Endothelial cell of umbilical vein (primary cell): ENCODE measurements at places on chromosomes 4 and X.
A peak's percentile ranks its signal among the peaks of the same experiment; 100 is the strongest.

DNA sequence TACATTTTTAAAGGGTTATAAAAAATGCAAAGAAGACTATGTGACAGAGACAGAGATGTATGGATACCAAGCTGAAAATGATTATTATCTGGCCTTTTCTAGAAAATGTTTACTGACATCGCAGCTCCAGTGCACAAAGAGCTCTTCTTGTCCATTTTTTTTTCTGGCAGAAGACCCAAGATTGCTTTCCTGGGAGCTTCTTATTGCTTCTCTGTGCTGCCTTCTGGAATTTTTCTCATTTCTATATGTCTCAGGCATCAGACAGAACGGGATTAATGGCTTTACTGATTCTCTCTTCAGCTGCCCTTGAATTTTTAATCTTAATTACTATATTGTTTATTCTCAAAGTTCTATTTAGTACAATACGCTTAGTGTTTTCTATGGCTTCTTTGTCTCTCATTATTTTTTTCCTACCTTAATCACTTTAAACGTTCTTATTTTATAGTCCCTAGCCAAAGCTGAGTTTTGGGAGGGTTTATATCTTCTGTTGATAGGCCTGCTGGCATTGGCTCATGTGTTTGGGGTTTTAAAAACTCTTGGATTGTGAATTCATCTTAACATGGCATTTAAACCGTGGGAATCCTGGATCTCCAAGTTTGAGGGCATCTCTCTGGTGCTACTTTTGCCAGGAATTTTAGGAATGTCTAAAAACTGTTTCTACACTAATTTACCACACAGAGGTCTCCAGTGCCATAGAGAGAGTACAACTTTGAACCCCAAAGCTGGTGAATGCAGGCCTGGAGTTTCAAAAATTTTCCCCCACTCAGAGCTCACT lies 138.9 kb upstream of the LNX1 start:
- DNase-seq: no peak

DNA sequence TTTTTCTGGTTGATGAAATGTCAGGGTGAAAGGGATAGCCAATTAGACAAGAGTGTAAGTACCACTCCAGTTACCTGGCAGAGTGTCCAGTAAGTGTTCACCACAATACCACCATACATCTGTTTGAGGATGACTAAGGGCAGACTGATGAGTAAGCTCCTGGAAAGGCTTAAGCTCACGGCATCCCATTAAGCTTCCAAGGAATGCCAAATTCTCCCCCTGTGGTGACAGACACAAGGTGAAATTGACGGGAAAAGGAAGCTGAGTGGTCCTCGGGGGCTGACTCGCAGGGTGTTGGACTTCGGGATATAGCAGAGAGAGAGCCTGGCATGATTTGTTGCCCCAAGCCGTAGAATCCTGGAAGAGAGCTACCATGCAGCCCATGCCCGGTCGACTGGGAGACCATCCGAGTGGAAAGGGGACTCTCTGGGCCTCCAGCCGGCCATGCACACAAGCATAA lies 7.6 kb upstream of the BST1 start:
- peak; percentile 43 for DNase-seq

DNA sequence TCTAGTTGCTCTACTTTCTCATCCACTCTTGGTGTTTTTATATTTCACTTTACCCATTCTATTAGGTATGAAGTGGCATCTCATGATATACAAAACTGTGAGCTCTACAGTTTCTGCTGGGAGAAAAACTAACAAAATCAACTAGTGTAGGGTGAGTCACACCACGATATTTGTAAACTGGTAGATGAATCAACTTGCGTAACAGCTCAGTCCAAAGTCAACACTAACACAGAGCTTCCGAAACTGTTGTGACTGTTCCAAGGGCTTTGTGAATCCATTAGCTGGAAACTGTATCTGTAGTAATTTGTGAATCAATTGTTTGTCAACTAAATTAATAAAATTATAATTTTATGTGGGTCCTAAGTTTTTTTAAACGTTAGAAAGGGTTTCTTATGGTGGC lies 119.8 kb upstream of the TSPAN5 start:
- peak; percentile 39 for DNase-seq

GRCh38 chr4:100379583-100380105 lies 138.2 kb downstream of the EMCN start:
- no peak for DNase-seq

GRCh38 chr4:76950052-76950955 lies 752 bp downstream of the SEPTIN11 start:
- DNase-seq: peak; percentile 45

GRCh38 chr4:82618103-82618720 lies 56.4 kb upstream of the TMEM150C start:
- DNase-seq: no peak

DNA sequence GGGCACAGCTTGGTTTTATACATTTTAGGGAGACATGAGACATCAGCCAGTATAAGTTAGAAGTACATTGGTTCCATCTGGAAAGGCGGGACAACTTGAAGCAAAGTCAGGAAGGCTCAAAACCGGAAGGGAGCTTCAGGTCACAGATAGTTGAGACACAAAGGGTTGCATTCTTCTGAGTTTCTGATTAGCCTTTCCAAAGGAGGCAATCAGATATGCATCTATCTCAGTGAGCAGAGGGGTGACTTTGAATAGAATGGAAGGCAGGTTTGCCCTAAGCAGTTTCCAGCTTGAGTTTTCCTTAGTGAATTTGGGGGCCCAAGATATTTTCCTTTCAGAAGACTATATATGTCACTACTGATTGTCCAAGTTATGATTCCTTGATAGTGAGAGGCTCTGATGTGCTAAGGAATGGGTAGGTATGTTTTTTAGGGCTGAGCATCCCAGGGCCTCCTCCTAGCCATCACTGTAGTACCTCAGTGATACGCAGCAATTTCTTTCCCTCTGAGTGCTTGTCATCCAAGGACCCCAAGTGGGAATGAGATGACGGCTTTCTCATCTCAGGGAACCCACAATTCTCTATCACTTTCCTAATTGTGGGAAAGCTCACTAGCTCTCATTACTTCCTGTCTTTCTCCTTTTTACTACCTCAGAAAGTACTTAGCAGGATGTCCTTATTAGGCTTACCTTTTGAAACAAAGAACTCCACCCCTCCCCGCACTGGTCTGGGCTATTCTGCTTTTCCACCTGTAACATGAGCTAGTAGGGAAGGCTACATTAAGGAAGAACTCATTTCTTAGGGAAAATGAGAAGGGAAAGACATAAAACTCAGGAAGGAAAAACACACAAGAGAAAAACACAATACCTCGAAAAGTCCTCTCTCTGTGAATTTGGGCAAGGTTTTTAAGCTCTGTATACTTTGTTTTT lies 632.7 kb downstream of the RAPGEF2 start:
- no peak for DNase-seq

GRCh38 chr4:6742989-6743388 lies 27.0 kb downstream of the BLOC1S4 start:
- no peak for DNase-seq

DNA sequence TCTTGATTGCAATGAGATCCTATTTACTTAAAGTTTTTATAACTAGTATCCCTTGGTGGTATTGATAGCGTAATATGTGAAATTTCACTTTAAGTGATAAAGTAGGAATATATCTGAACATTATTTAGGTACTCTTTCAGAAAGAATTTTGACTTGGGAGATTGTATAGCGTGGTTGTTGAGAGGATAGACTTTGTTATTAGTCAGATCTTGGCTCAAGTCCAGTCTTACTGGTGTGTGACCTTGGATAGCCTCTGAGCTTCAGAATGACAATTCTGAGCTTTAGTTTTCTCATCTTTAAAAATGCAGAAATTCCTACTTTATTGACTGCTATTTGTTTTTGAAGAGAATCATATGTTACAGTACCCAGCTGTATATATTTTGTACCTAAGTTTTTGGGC lies 32.6 kb downstream of the DCK start:
- peak; percentile 82 for DNase-seq

- no peak for DNase-seq
These were observed 82.9 kb downstream of the RTL5 start for GRCh38 chrX:72048510-72049455.

GRCh38 chrX:9465380-9466123 lies 694 bp downstream of the TBL1X start:
- DNase-seq: peak; percentile 6

DNA sequence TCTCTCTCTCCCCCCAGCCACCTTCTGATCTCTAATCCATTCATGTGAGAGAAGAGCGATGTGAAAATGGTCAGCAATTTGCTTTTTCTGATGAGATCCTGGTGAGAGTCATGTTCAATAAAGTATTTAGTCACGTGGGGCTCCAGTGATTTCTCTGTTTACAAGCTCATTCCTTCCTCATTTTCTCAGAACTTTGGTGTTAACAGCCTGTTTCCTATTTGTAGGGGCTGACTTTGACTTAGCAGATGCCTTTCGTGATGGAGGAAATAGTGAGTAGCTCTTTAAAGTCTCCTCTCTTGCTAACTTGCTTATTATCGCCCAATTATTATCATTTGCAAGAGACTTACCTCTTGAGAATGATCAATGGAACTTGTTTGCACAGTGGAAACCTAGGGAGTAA lies 72.6 kb upstream of the CD99 start:
- no peak for DNase-seq

DNA sequence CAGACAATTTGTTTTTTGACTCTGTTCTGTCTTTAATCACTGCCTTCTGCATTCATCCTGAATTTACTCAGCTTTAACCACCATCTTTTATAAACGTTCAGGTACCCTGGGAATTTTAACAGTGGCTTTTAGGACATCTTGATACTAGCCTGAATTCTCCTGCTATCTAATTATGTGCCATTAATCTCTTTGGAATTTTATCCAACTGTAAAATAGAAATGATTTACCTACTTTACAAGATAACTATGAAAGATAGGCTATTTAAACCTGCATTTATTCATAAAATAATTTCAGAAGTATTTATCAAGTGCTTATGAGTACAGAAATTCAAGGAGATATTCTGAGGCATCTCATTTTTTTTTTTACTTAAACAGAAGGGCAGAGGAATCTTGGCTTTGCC lies 146.5 kb upstream of the PLAC1 start:
- no peak for DNase-seq

- peak; percentile 9 for DNase-seq
These were observed 119.2 kb downstream of the SCLT1 start for GRCh38 chr4:128974136-128974581.

- DNase-seq: no peak
These were observed 63.6 kb downstream of the KIF4A start for GRCh38 chrX:70353514-70353913.

DNA sequence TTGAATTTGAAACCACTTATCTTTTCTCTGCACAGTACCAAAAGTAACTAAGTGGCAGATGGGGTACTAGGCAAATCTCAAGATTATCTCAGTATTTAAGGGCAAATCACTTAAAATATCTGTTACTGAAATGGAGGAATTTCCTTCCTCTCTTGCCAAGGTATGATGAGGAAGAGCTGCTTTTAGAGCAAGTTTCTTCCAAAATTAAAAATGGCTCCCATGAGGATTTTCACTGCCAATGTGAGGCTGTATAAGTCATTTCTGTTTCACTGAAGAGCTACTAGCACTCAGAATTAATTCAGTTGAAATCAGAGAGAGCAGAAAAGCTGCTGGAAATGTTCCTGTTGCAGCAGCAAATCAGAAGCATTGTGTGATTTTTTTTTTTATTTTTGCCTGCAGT lies 43.4 kb downstream of the GABRB1 start:
- DNase-seq: no peak

DNA sequence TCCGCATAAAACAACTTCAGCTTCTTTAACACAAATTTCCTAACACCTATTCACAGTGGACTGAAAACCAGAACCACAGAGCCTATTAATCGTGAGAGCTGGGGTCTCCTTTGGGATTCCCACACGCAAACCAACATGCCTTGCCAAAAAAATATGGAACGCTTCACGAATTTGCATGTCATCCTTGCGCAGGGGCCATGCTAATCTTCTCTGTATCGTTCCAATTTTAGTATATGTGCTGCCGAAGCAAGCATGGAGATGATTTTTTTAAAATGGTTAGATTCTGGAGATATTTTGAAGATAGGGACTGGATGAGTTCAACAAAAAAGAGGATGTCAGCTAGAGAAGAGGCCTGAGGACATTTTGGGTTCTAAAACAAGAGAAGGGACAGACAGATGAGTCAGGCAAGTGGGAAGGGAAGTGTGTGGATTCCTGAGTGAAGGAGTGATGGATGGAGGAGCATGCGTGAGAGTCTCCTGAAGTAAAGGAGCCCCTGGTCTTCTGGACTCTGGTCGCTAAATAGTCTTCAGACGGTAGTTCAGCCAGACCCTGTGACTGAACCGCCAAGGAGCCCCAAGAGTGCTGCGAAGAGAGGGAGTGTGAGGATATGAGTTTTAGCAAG lies 9.5 kb upstream of the GATA1 start:
- no peak for DNase-seq

DNA sequence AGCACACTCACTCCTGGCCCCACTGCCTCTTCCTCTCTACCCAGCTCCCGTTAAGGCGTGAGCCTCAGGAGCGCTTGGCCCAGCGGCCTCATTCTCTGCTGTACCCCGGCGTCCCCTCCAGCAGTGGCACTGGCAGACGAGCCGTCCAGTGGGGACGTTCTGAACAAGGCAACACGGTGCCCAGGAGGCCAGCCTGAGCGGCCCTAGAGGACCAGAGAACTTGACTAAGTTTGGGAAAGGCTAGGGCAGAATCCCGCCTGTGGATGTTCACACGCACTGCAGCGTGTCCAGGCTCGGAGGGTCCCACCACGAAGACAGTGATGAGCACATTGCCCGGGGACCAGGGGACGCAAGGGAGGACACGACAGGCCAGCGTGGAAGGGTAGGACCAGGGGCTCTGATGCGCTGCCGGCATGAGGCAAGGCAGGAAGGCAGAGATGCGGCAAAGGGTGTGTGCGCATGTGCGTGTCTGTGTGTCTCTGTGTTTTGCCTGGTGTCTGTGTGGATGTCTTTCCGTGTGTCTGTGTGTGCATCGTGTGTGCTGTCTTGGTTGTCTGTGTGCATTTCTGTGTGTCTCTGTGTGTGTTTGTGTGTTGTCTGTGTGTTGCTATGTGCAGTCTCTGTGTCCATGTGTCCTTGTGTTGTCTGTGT lies 89.4 kb downstream of the ABLIM2 start:
- DNase-seq: no peak

DNA sequence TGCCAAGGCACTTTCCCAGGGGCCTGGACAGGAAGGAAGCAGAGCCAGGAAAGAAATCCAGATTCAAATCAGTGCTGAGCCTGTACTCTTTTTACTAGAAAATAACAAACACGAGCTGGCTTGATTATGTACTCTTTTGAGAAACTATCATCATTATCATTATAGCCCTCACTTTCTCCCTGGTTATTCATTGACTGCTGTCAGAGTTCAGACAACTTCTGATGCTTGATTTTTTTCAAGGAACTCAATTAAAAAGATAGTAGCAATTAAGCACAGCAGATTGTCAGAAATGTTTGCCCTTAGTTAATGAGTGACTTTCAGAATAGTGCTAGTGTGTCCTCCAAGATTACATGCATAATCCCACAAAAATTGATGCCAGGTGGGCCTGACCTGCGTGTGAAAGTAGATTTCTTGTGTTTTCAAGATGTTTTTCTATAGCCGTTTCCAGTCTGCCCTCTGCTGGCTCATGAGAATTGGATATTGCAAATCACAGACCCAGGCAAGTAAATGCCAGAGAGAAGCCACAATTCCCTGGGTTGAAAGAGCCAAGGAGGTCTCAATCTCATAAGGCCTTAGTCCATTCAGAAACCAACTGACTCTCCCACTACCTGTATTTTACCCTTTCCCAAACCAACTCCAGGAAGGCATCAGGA lies 14.3 kb upstream of the PNPLA4 start:
- peak; percentile 14 for DNase-seq

GRCh38 chrX:37701588-37701987 lies 16.0 kb downstream of the XK start:
- no peak for DNase-seq
